Lung (tissue), 17 donors: ENCODE measurements at places on chromosomes 2 and 18. TPM values are rescaled to one million over a fixed set of nuclear protein-coding genes. Genes with fewer than 3 reads are reported as not detected.

GORASP2 gene
- 32.1 TPM for total RNA-seq

CTDP1 gene
- 30.5 TPM for total RNA-seq

HOXD11 gene
- not detected for total RNA-seq

CD28 gene
- 1.0 TPM for total RNA-seq

POU3F3 gene
- not detected for total RNA-seq

STAT4 gene
- 4.6 TPM for total RNA-seq

CYP27C1 gene
- 2.9 TPM for total RNA-seq

CYB5A gene
- total RNA-seq, result 516 TPM

ST6GAL2 gene
- 0.95 TPM for total RNA-seq

TGFBRAP1 gene
- total RNA-seq, result 19.7 TPM

HS1BP3 gene
- 38.1 TPM for total RNA-seq

UCN gene
- total RNA-seq, result 0.34 TPM

PREPL gene
- 101 TPM for total RNA-seq

TDRD15 gene
- total RNA-seq, result not detected

TTC39C gene
- total RNA-seq, result 21.3 TPM

COLEC12 gene
- total RNA-seq, result 40.2 TPM

NBEAL1 gene
- 44.3 TPM for total RNA-seq

KCNJ3 gene
- 0.06 TPM for total RNA-seq

C2orf78 gene
- not detected for total RNA-seq

KCNK3 gene
- 29.9 TPM for total RNA-seq

DES gene
- 23.9 TPM for total RNA-seq

AFF3 gene
- total RNA-seq, result 24.3 TPM

CPLX4 gene
- not detected for total RNA-seq

SLC23A3 gene
- total RNA-seq, result 2.5 TPM

CFC1 gene
- 9.1 TPM for total RNA-seq

MOCOS gene
- total RNA-seq, result 4.0 TPM

PTPRN gene
- 0.21 TPM for total RNA-seq

TMX3 gene
- total RNA-seq, result 59.3 TPM

SERPINB11 gene
- not detected for total RNA-seq

RAPGEF4 gene
- 33.5 TPM for total RNA-seq
